Stimulated activated CD4-positive, alpha-beta T cell treated with anti-CD3 and anti-CD28 coated beads, Interleukin-2, amount 100 ng/mL, for 48 hours (primary cell): ENCODE measurements at places on chromosomes 2 and 18.

- no peak for DNase-seq
Observed at GRCh38 chr2:17662723-17663122, 90.9 kb downstream of the SMC6 start.

DNA sequence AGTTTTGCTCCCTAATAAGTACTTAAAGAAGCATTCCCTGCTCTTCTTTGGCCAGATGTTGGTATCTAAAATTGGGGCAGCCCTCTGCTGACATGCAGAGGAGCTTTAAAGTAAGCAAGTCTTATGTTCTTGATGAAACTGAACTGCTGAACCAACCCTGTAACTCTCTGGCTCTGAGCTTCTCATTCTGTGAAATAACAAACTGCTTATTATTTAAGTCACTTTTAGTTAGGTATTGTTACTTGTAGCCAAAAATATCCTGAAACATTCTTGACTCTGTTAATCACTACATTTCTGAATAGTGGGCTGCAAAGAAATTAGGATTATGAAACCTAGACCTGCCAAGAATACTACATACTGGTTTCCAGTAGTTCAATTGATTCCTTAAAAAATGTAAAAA lies 15.5 kb downstream of the PPP3R1 start:
- no peak for DNase-seq

GRCh38 chr18:26073758-26074157 lies 16.7 kb downstream of the SS18 start:
- DNase-seq: no peak

DNA sequence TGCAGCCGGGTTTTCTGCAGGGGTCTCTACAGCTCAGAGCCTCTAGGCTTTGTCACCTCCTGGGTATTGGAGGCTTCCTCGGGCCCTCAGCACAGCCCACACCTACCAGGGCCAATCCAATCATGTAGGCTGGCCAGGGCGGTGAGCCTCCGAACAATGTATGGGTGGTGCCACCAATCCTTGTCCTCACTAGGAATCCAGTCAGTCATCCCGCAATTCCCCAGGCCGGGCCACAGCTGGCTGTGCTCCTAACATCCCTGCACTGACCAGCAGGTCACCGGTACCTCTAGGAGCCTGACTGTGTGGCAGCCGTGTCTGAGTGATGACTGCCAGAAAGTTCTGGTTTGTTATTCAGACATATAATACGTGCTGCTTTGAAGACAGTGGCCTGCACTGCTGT lies 129.4 kb downstream of the SH3RF3 start:
- no peak for DNase-seq

DNA sequence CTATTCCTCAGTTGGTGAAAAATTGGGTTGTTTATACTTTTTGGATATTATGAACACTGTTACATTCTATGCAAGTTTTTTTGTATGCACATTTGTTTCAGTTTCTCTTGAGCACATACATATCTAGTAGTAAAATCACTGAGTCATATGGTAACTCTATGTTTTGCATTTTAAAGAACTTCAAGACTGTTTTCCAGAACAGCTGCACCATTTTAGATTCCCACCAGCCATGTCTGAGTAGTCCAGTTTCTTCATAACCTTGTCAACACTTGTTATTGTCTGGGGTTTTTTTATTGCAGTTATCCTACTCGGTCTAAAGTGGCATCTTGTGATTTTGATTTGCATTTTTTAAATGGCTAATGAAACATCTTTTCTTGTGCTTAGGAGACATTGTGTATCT lies 100.3 kb upstream of the OTOS start:
- no peak for DNase-seq

GRCh38 chr2:166154685-166155338 lies 27.0 kb upstream of the SCN1A start:
- DNase-seq: no peak

DNA sequence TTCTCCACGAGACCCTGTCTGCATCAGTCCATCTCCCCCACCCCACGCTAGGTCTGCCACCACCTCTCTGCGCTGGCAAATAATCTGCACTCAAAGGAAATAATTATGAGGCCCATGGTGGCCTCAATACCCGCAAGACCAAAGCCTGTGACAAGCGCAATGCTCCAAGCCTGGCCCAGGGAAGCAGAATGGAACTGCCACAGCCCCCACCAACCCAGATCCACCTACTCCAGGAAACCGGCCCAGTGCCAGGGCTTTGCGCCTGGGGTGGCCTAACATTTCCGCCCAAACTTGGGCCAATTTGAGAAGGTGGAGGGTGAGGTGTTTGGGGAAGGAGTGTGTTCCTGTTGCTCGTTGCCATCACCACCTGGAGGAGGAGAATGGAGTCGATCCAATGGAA lies 26.0 kb upstream of the ATOH8 start:
- no peak for DNase-seq

GRCh38 chr2:20617081-20617575 lies 33.8 kb downstream of the HS1BP3 start:
- DNase-seq: no peak

GRCh38 chr2:127844973-127845372 lies 13.0 kb downstream of the POLR2D start:
- DNase-seq: no peak

- no peak for DNase-seq
Observed at GRCh38 chr18:61894751-61895524, 2.1 kb upstream of the RNF152 start.

GRCh38 chr2:80117401-80117800 lies 187.2 kb downstream of the LRRTM1 start:
- no peak for DNase-seq

GRCh38 chr2:206230060-206230762 lies 44.3 kb upstream of the ZDBF2 start:
- no peak for DNase-seq

- no peak for DNase-seq
Observed at GRCh38 chr2:112730791-112731190, 10.0 kb downstream of the NT5DC4 start.

DNA sequence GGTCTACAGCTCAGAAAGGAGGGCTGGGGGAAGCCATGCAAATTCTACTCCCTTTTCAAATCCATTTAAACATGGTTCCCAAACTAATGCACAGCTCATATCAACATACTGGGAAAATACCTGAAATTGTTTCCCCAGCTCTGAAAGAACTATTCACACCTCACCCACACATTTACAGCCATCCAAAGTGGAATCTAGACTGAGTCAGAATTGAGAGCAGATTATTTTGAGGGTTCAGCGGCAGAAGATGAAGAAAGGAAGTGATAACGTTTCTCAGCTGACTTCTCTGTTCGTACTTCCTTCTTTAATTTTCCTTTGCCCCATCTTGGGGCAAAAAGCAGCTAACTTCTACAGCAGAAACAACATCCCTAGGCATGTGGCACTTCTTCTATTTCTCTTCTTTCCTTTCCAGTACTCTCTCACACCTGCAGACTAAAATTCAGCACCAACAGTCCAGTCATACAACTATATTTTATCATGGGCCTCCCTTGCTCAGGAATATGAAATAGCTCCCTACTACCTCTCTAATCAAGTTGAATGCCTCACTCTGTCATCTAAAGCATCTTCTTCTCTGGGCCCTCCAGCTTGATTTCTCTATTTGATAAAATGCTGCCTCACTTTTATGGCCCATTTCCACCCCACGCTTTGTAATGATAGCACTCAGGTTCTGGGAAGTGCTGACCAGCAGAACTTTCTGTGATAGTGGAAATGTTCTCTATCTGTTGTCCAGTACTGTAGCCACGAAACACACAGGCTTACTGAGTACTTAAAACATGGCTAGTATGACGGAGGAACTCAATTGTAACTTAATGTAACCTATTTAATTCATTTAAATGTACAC lies 35.9 kb downstream of the ARHGAP25 start:
- DNase-seq: no peak

- DNase-seq: no peak
Observed at GRCh38 chr2:120832296-120833070, 96.8 kb downstream of the GLI2 start.

DNA sequence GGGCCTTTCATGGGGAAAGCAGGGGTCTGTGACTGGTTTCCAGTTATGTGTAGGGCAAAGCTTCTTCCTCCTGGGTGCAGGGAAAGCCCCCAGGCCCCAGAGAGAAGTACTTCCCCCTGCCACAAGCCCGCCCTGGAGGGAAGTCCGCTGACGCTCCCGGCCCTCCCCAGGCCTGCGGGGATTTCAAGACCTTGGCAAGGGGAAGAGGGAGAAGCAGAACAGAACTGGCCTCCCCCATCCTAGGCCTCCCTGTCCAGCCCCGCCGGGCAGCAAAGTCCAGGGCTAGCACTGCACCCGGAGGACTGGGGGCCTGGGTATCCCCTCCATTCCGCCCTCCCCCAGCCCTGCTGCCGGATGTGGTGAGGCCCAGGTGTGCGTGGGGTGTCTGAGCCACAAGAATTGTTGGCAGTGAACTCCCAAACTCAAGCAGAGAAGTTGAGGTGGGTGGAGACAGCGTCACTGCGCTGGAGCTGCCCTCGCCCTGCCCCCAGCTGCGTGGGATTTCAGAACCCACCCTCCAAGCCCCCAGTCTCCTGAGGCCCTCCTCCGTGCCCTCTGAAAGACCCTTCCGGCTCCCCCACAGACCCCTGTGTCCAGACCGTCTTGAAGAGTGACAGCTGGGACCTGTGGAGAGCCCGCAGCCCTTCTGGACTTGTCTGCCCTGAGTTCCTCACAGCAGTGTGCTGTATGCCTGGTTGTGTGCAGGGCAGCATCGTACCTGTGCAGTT lies 1.1 kb upstream of the DUSP2 start:
- peak; percentile 82 for DNase-seq

DNA sequence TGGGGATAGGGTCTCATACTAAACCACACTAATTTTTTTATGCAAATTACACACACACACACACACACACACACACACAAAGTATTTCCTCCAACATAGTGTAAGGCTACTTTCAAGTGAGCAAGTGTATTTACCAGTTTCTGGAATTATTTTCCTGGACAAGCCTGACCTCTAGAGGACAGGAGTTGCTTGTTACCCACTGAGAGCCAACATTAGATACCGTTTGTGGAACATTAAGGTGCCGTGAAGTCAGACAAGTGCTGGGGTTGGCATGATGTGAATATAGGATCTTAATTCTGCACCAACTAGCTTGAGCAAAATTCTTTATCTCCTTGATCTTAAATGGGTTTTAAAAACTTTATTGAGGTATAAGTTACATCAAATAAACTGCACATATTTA lies 39.3 kb upstream of the SERPINB2 start:
- no peak for DNase-seq

- DNase-seq: no peak
Observed at GRCh38 chr2:14960686-14961324, 328.3 kb downstream of the LRATD1 start.

DNA sequence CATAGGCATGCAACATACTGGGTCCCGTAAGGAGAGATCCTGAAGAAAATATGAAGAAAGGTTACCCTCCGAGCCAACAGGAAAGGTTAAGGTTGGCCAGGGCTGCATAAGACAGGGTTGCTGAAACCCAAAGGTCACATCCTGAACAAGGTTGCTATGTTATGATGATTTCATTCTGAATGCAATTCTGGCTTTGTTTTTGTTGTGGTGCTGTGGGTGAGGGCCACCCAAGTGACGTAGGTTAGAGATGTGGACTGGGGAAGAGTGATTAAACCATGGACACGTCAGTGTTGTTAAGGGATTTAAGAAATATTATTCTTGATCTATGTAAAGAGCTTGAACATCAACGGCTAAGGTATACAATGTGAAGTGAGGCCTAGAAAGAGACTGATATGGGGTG lies 60.0 kb downstream of the ZEB2 start:
- no peak for DNase-seq

- DNase-seq: no peak
Observed at GRCh38 chr18:29652797-29653196, 1389.7 kb downstream of the DSC3 start.

DNA sequence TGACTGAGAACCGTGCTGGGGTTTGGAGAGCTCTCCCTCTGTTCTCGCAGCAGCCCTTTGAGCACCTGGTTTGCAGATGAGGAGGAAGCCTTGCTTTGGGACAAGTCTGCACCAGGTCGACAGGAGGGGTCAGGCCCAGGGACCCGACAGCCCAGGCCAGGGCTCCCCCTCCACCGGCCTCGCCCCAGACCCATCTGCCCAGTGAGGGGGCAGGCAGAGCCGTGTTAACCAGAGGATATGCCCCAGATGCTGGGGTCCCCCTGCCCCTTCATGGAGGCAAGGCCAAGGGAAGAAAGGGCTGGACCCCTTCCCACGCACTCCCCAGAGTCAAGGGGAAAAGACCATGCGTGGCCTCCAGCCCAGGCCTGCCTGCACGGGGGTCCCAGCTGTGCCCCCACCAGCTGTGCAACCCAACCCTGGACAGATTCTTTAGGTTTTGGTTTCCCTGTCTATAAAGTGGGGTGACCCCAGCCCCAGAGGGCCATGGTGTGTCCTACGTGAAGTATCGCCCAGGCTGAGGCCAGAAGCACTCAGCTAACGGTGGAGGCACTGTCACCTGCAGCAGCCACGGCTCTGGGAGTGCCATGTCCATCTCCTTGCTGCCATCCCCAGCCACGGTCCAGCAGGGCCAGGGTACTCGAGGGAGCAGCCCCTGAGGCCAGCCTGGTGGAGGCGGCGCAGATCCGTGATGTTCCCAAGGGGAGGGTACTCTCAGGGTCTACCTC lies 4.8 kb upstream of the SNED1 start:
- DNase-seq: no peak

DNA sequence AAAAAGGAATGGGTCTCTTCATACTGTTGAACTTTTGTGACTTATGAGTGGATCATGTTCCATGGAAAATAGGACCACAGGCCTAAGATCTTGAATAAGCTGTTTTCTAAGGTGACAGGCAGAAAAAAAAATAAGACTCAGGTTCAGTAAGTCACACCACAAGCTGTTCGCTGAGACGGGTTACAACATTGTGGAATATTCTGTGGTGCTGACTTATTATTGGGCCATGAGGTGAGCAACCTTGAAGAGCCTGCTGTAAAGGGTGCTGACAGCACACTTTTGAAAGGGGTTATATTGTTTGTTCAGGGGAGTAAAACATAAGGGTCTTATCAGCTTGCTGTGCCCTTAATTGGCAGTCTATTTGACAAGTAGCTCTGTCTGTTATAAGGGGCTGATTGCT lies 439.8 kb upstream of the SLC14A2 start:
- DNase-seq: no peak

- no peak for DNase-seq
Observed at GRCh38 chr2:54956111-54956627, 94.1 kb downstream of the RTN4 start.

- no peak for DNase-seq
Observed at GRCh38 chr2:234211797-234212196, 161.3 kb downstream of the SPP2 start.

DNA sequence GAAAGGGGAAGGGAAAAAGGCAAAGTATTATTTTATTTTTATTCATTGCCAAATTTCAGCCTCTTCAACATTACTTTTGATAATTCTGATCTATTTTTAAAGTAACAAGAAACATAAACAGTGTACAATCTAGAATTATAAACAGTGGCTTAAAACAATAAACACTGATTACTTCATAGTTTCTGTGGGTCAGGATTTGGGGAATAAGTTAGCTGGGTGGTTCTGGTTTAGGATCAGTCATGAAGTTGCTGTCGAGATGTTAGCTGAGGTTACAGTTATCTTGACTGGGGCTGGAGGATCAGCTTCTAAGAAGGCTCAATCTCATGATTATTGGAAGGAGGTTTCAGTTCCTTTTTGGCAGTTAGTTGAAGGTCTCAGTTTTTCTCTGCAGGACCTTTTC lies 109.2 kb downstream of the SCN2A start:
- no peak for DNase-seq

- no peak for DNase-seq
Observed at GRCh38 chr2:75025633-75026380, 67.4 kb downstream of the POLE4 start.

GRCh38 chr2:241874277-241874925 lies 4.9 kb downstream of the RTP5 start:
- DNase-seq: no peak
